ENCODE measurements at places on chromosomes 11 and 22.
A peak's percentile ranks its signal among the peaks of the same experiment; 100 is the strongest.

- DNase-seq, result peak; percentile 4
These were observed 74.4 kb downstream of the ARHGAP32 start for GRCh38 chr11:129117595-129118350.

DNA sequence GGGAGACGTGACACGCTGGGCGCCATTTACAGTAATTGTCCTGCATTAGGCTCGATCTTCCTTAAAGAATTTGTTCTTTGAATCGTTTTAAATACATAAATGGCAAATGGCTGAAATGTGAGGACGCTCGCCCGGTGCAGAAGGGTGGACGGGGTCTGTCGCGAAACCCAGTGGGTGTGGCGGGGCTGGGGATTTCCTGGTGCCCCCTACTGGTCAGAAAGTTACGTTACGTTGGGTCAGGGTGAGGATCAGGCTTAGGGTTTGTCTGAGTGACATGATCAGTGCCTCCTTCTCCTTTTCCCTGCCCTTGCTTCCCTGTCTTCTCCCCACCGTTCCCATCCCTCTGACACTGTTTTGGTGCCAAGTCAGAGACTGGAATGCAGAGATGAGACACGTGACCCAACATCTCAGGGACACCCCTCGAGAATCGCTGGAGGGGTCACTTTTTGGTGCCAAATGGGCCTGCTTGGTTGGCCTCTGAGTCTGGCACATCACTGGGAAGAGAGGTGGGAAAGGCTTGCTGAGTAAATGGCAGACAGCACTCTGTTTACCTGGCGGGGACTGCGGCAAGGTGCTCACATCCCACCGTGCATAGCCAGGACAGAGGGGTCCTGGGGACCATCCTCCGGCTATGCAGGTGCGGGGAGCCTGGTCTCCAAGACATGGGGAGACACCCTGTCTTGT, 1107.6 kb downstream of the BRD1 start:
- DNase-seq, result no peak

GRCh38 chr22:26968859-26969523, 311.6 kb downstream of the MIAT start:
- DNase-seq, result no peak

DNA sequence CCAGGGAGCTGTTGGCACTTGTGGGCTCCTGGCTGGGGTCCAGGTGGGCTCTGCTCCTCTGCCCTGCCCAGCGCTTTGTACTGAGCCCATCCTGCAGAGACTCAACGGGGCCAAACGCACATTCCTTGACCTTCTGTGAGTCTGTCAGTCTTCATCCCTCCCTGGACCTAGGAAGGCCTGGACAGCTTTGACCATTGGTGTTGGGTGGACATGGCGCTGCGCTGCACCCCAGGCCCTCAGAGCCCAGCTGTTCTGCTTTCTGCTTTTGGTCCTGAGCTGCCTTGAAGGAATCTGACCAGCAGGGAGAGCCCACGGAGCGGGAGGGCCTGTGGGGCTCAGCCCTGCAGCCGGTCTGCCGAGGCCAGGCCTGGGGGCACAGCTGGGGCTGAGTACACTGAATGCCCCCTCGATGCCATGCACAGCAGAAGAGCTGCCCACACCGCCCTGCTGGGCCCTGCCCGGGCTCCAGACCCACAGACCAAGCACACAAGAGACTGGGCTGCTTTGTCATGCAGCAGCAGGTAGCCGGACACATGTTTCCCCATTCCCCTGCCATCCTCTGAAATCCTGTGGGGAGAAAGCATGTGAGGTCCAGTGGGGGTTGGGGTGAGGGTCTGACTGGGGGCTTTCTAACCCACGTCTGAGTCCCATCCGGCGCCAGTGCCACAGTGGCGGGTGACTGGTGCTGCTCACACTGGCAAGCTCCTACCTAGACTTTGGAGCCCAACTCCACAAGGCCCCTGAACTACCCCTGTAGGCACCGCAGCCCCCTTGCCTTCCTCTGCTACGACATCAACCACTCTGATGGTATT, 24.1 kb upstream of the CCDC188 start:
- no peak for DNase-seq

- no peak for DNase-seq
These were observed 9.0 kb downstream of the TUBA8 start for GRCh38 chr22:18119409-18120110.

DNA sequence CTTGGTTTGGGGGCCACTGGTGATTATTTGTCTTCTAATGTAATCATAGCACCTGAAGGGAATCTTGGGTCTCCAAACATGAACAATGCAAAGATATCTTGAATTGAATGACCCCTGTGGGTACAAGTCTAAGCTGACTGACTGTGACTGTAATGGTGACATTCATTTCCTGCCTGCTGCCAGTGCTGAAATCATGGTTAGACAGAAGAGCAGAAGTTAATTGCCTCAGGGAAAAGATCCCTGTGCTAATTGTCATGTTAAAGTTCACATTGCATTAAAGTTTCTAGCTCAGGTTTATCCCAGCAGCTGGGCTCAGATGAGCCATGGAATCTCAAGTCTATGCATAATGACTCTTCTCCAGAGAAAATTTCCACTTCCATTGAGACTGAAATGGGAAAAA, 772.0 kb downstream of the ETS1 start:
- no peak for DNase-seq

GRCh38 chr22:26883393-26883792, 226.0 kb downstream of the MIAT start:
- DNase-seq, result no peak

GRCh38 chr11:64834031-64834722, 10.3 kb downstream of the CDC42BPG start:
- no peak for DNase-seq

DNA sequence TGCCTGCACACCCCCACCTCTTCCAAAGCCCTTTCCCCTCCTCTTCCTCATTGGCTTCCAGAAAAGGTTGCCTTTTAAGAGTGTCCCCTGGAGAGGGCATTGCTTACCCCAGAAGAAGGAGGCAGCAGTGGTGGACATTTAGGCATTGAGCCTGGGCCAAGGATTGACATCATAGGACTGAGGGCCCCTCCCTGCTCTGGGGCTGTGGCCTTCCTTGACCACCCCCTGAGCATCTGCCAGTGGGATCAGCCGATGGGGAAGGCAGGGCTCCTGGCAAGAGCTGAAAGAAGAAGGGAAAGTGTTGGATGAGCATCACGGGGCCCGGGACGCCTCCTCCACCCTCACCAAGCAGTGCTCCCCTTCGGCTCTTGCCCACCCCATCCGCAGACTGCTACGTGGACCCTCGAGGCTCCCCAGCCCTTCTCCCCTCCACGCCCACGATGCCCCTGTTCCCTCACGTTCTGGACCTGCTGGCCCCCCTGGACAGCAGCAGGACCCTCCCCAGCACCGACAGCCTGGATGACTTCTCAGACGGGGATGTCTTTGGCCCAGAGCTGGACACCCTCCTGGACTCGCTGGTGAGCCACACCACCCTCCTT, 37.4 kb downstream of the ZC3H7B start:
- no peak for DNase-seq

DNA sequence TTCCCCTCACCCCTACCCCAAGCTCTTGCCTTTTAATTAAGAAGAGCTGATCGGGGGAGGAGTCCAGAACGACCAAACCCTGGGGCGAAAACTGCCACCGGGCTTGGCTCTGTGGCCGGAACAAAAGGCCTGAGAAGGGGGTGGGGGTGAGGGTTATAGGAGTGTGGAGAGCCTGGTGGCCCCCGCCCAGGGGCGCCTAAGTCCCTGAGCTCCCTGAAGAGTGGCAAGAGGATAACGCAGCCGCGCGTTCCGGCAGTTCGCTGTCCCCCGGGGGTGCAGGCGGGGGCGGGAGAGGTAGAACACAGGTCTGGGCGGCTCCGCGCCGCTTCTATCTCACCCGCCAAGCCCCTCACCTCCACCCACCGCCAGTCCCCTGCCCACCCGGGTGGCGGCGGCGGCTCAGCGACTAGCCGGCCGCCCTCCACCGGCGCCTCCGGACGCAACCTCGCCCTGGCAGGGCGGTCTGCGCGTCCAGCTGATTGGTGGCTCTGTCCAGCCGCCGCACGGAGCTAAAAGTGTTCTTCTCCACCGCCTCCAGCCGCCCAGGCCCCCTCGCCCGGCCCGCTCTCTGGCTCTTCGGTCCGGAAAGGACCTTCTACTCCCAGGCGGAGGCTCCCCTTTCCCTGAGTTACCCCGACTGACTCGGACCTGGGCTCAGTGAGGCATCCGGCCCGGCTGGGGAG, 18.7 kb upstream of the BDNF start:
- no peak for DNase-seq

GRCh38 chr11:127255209-127255608, 254.6 kb upstream of the KIRREL3 start:
- no peak for DNase-seq

- DNase-seq, result no peak
These were observed 7.2 kb downstream of the TAF6L start for GRCh38 chr11:62778441-62778840.

DNA sequence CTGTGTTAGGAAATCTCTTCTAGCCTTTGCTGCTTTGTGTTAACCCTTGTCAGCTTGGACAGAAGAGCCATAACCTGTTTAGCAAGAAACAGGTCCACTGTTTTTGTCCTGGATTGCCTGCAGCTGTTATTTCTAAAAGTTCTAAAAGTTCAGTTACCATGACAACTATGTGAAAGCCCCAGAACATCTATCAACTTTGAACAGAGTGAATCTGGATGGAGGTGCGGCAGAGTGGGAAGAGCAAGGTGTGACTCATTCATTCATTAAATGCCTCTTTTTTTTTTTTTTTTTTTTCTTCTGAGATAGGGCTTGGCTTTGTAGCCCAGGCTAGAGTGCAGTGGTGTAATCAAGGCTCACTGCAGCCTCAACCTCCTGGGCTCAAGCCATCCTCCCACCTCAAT, 50.5 kb downstream of the RBX1 start:
- DNase-seq, result no peak

DNA sequence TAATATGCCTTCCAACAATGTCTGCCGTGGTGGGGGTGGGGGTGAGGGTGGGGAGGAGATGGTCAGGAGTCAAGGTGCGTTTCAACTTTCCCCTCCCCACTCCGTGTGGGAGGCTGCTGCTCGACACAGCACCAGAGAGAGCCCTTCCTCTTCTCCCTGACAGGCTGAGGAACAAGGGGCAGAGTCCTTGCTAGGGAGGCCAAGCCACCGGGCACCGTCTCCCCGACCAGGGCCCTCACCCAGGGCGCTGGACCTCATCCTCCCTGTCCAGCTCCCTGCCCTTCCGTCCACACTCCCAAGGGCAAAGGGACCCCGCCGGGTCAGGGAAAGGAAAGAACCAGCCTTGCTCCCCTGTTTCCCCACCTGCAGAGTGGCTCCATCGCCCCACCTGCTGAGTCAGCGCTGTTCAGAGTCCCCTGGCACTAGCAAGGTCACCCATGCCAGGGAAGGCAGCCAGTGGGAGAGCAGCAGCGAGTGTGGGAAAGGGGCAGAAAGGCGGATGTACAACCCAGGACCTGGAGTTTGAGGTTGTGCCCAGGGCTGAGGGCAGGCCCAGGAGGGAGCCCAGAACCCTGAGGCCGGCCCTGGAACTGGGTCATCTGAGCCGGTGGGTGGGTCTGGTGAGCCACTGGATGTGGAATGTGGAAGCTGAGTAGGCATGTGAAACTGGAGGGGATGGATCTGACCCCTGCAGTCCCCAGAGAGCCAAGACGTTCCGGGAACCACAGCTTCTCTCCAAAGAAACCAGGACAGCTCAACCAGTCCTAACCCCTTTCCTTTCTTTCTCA, 47.2 kb downstream of the BUD13 start:
- no peak for DNase-seq

DNA sequence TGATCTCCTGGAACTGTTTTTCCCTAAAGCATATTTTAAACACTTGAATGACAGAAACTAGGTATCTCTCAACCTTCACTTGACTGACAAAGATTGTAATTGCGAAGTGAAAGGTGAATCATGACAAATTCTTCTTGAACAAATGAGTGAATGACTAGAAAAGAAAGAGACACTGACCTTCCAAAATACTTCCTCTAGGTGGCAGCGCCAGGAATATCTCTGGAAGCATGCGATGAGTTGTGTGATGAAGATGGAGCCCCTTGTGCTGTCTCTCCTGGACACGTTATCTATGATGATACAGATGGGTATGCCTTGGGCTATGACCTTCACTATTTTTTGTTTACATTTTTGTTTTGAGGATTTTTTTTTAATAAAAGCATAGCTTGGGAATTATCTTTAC, 7.0 kb upstream of the CASP12 start:
- no peak for DNase-seq

- no peak for DNase-seq
These were observed 17.1 kb downstream of the F2 start for GRCh38 chr11:46736146-46736545.

GRCh38 chr11:134500621-134501020, 88.6 kb upstream of the B3GAT1 start:
- no peak for DNase-seq

DNA sequence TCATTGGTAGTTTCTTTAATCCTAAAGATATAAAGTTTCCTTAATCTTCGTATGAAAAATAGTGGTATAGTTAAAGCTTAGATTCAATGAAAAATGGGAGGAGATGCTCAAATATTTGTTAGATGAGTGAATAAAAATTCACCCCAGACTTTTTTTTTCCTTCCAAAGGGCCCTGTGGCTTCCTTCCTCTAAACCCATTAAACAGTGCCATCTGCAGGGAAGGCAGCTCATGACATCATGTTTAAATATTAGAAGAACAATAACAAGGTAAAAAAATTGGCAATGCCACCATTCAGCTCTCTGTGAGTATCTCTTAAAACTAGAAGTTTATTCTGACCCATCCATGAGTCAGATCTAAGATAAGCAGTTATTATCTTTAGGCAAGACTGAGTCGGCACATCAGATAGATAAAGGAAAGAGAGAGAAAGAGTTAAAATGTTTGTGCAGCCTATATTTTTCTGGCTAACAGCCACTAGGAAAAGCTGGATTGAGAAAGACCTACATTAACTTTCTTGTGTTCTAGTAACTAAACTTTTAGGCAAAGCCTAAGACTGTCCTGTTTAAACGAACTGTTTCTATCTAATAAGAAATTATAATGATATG, 19.1 kb upstream of the OOSP1 start:
- no peak for DNase-seq

DNA sequence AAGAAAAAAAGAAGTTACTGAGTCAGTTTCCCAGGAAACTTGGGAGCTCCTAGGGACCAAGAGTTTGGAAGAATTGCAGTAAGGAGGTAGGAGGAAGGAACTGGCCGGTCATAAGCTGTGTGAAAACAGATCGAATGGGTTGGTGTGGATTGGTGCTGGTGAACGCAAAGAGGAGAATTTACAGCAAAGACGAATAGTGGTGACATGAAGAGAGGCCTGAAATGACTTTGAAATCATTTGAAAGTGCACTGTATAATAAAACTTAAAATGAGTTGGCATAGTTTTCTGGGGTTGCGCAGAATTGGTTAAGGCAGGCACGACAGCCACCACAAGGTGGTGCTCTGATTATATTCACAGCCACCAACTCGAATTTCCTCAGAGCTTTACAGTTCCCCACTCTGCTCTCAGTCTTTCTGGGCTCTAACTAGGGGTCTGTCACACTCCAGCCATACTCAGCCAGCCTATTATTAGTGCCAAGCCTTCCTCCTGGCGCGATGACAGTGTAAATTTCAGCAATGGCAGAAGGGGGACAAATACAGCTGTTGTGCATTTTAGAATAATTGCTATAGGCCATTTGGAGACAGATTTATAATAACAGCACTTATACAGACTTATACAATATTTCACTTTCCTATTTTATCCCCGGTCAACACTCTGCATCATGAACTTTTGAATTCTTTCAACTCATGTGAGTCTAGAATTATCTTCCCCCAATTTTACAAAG, 8.3 kb upstream of the HTR3B start:
- DNase-seq, result no peak

GRCh38 chr11:20676658-20677057, 7.3 kb downstream of the NELL1 start:
- no peak for DNase-seq

GRCh38 chr11:106856566-106856965, 161.7 kb downstream of the GUCY1A2 start:
- DNase-seq, result no peak
